ENCODE measurements at places on chromosomes 3 and 15.

- H3K4me1 ChIP-seq, result peaks cover 11% of the 10 kb centered on the region
- H3K27ac ChIP-seq, result peak overlapping the region; percentile 66
- H3K4me3 ChIP-seq, result no peak overlapping the region
- no peaks in the 10 kb centered on the region for H3K27me3 ChIP-seq
- no peaks in the 10 kb centered on the region for H3K36me3 ChIP-seq
Measured at GRCh38 chr15:62439543-62440016, 274.5 kb upstream of the C2CD4B start.

GRCh38 chr3:53243785-53244184 lies 12.0 kb downstream of the TKT start:
- DNase-seq, result no peak
- peaks cover 58% of the 10 kb centered on the region for H3K4me1 ChIP-seq
- H3K27ac ChIP-seq, result no peak overlapping the region
- H3K36me3 ChIP-seq, result peaks cover 36% of the 10 kb centered on the region
- no peaks in the 10 kb centered on the region for H3K27me3 ChIP-seq
- no peak overlapping the region for H3K4me3 ChIP-seq

DNA sequence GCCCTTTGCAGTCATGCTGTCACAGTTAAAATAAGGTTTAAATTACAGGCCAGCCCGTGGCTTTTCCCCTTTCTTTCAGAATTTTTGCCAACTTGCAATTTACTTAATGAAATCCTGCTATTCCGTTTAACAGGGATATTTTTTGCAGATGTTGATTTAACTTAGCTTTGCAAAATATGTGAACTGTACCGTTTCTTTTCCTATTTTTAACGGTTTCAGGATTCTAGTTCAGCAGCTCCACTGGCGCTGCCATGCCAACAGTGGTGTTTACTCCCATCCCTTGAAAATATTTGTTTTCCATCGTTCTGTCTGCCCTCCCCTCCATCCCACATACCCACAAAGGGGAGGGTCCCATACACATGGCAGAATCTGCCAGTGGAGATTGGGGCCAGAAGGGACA lies 54.3 kb downstream of the SMAD6 start:
- no peak overlapping the region for H3K4me3 ChIP-seq
- DNase-seq, result no peak
- peaks cover 38% of the 10 kb centered on the region for H3K4me1 ChIP-seq
- H3K27ac ChIP-seq, result no peak overlapping the region

- no peaks in the 10 kb centered on the region for H3K4me1 ChIP-seq
- no peaks in the 10 kb centered on the region for H3K27me3 ChIP-seq
- DNase-seq, result no peak
- no peak overlapping the region for H3K27ac ChIP-seq
- no peaks in the 10 kb centered on the region for H3K36me3 ChIP-seq
Measured at GRCh38 chr3:5677555-5677954, 490.0 kb downstream of the EDEM1 start.

DNA sequence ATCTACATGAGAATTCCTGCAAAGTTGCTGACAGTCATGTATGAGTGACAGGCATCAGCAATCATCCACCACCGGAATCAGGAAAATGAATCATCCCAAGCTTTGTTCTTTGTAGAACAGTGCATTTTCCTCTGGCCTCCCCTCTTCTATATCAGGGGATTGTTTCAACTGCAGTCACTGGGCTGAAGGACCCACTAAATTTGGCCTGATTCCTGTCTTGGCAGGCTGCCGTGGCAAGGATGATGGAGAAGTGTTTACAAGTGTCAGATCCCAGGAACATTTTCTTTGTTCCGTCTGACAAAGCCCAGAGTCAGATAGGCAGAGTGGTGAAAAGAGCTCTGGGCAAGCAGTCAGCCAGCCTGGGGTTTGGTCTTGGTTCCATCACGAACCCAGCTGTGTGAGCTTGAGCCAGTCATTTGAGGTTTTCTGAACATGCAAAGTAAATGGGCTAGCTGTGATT lies 175.1 kb upstream of the TSC22D2 start:
- peaks cover 34% of the 10 kb centered on the region for H3K4me1 ChIP-seq
- no peak overlapping the region for H3K27ac ChIP-seq
- H3K36me3 ChIP-seq, result no peaks in the 10 kb centered on the region

GRCh38 chr3:186990878-186991308 lies 60.6 kb downstream of the ST6GAL1 start:
- no peaks in the 10 kb centered on the region for H3K4me1 ChIP-seq
- no peak overlapping the region for H3K27ac ChIP-seq
- no peaks in the 10 kb centered on the region for H3K27me3 ChIP-seq
- no peaks in the 10 kb centered on the region for H3K36me3 ChIP-seq
- DNase-seq, result no peak

Measured in esophagus muscularis mucosa (tissue), 4 donors.